ENCODE measurements at places on chromosomes 5 and 9.
A peak's percentile ranks its signal among the peaks of the same experiment; 100 is the strongest.

GRCh38 chr5:41083306-41083705, 12.2 kb upstream of the MROH2B start:
- no peak for DNase-seq

GRCh38 chr5:142614054-142614453, 71.8 kb downstream of the FGF1 start:
- no peak for DNase-seq

DNA sequence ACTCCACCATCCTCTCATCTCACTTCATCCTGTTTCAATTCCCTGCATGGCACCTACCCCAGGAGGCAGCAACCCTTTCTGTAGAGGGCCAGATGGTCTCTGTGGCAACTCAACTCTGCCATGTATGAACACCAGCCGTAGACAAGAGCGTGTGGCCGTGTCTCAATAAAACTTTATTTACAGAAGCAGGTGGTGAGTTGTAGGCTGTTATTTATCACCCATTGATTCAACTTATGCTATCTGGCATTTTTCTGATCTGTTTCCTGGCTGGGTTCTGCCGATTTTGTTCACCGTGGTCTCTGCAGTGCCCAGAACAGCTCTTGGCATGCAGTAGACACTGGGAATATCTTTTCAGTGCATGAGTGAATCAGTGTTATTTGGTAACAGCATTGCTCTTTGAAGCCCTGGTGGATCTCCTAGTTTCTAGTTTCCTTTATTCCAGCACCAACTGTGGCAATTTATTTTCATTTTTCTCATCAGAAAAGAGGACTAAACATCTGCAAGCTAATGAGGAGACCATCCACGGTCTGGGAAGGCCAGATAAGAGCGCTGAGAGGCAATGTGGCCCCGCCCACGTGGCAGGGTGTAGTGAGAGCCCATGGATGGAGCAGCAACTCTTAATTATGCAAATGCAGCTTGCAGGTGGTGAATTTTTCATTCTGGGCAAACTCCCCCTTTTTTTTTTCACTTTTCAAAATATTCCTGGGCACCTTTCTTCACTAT, 77.9 kb downstream of the CTSL start:
- DNase-seq: no peak

- no peak for DNase-seq
Measured at GRCh38 chr9:116368680-116369079, 215.1 kb downstream of the PAPPA start.

- no peak for DNase-seq
Measured at GRCh38 chr5:157592594-157592993, 17.0 kb upstream of the ADAM19 start.

- no peak for DNase-seq
Measured at GRCh38 chr9:28136113-28136512, 562.8 kb upstream of the C9orf72 start.

- DNase-seq: peak; percentile 38
Measured at GRCh38 chr5:43555895-43556606, 826 bp downstream of the PAIP1 start.

GRCh38 chr5:153147891-153148623, 342.4 kb upstream of the GRIA1 start:
- no peak for DNase-seq

DNA sequence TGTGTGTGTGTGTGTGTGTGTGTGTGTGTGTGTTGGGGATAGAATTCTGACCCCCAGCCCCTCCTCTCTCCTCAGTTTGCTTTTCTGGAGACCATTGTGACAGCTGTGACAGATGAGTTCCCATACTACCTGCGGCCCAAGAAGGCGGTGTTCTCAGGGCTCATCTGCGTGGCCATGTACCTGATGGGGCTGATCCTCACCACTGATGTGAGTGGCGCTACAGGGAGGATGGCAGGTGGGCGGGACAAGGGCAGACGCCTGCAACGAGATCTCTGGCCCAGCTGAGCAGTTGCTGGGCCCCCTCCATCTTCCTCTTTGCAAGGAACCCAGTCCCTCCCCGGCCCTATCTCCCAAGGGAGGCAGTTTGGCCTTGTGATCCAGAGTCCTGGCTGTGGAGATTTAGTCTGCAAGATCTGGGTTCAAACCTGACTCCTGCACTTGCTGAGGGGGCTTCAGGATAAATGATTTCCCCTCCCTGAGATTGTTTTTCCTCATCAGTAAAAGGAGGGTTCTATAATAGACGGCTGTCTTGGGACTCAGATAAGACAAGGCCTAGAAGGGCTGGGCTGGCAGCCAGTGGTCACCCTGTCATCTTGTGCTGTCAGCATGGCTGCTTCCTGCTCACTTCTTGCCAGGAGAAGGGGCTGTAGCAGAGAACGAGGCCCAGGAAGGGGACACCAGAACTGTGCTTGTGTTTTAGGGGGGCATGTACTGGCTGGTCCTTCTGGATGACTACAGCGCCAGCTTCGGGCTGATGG, 14.1 kb downstream of the SLC6A7 start:
- no peak for DNase-seq

GRCh38 chr9:124658165-124659017, 112.7 kb downstream of the NR6A1 start:
- DNase-seq: peak; percentile 71

DNA sequence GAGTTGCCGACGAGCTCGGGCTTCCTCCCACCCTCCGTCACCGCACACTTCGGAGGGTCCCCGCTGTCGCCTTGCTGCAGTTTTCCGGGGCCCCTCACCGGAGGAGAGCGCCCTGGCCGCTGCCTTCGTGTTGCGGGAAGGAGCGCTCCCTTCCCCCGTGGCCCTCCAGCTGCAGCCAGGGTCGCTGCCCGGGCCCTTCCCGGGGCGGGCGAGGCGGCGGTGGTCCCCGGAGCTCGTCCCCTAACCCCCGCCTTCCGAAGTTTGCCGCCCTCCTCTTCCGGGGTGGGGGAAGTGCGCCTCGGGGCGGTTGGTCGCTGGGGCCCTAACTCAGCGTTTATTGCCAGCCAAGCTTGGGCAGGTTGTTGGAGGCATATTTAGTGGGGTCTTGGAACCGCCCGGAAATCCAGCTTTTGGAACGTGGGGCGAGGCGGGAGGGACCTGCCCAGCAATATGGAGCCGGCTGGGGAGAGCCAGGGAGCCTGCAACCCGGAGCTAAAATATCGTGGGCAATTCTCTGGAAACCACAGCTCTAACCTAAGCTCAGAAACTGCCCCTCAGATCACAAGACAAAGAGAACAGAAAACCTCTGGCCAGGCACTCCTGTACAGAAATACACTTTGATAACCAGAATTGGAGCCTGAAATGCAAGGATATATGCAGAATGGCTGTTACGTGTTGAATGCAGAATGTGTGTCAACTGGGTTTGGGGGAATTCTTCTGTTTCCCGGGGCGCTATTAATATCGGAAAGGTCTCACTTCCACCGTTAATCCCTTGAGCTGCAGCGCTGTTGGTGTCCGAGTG, 890 bp downstream of the PIK3R1 start:
- DNase-seq: no peak

- no peak for DNase-seq
Measured at GRCh38 chr5:140977003-140977402, 10.7 kb downstream of the PCDHAC2 start.

- DNase-seq: no peak
Measured at GRCh38 chr9:28004900-28005299, 431.6 kb upstream of the C9orf72 start.

- DNase-seq: no peak
Measured at GRCh38 chr5:127602481-127602880, 46.4 kb upstream of the CTXN3 start.

GRCh38 chr5:111486055-111486454, 26.3 kb downstream of the STARD4 start:
- no peak for DNase-seq

DNA sequence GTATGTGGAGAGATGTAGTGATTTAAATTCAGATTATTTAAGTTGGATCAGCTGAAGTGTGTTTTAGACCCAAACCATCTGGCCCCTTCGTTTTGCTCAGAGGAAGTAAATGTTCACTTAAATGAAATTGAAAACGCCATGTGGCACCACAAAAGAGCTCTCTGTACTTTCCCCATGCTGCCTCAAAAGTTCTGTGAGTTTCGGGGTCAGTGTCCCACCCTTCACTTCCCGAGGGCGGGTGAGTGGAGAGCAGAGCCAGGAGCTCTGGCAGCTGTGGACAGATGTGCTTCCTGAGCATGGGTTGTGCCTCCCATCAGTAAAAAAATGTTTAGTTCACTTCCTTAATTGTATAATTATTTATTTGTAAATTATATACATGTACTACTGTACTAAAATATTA, 48.4 kb downstream of the PSD2 start:
- DNase-seq: no peak

- no peak for DNase-seq
Measured at GRCh38 chr5:61620699-61621182, 288.7 kb downstream of the ZSWIM6 start.

GRCh38 chr5:89045216-89045615, 162.2 kb upstream of the MEF2C start:
- DNase-seq: no peak

DNA sequence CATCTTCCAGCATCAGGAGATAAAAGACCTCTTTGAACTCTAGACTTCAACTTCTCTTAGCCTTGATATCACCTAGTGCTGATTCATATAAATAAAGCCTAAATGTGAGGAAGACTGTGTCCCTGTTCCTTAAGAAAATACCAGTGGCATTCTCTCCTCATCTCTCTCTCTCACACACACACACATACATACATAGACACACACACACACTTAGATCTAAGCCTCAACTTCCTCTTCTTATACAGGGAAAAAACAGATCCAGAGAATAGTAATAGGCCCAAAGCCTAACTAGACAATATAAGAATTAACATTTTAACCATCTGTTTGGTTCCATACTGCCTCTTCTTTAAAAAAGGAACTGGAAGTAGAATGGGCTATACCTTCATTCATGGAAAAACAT, 195.3 kb upstream of the NR4A3 start:
- no peak for DNase-seq

GRCh38 chr9:129141066-129142041, 30.1 kb downstream of the PTPA start:
- no peak for DNase-seq

DNA sequence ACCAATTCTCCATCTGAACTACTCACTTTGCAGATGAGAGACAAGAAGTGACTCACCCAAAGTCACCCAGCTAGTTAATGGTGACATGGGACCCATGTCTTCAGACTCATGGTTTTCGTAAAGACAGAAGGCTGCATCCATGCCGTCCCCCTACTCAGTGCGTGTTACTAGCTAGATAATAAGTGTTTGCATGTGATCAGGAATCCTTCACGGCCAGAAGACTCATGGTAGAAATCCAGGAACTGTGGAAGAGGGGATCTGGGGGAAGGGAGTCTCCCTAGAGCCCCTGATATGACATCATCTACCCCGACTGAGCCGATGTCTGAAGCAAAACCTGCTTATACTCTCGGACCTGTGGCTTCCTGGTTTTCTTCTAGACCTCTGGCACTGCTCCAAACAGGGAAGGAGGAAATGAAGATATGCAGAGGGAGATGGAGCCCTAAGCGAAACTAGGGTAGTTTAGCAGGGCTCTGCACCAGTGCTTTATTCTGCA, 3.3 kb downstream of the RNF183 start:
- no peak for DNase-seq

DNA sequence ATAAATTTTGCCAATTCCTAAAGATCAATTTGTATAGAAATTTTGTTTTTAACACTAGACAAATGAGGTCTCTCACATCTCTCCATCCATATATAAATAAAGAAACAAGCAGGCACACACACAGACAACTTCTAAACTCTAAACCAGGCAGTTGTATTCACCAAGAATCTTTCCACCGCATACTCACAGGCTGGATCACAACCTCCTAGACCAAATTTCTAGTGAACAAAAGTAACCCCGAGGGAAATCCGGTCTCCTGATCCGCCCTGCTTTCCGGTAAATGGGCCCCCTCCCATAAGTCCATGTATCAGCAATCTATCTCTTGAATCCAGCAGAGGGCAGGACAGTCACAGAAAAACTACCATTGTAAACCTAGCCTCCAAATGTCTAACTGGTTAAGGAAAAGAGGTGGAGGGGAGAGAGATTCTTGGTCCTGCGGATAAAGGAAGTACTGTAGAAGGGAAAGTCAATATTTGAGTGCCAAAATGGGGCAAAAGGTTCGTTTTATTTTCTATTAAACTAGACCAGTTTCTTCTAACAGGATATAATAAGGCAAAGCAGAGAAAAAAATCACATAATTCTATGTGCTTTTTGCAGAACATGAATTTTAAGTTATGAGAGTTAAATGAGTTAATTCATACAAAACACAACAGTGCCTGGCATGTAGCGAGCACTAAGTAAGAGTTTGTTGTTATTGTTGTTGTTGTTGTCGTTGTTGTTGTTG, 4.8 kb upstream of the SMU1 start:
- peak; percentile 79 for DNase-seq

GRCh38 chr5:131270809-131271208, 7.0 kb downstream of the CDC42SE2 start:
- no peak for DNase-seq

GRCh38 chr5:54317511-54318260, 7.3 kb upstream of the ARL15 start:
- no peak for DNase-seq

GRCh38 chr9:35962126-35962906, 4.4 kb upstream of the OR2S2 start:
- DNase-seq: no peak

DNA sequence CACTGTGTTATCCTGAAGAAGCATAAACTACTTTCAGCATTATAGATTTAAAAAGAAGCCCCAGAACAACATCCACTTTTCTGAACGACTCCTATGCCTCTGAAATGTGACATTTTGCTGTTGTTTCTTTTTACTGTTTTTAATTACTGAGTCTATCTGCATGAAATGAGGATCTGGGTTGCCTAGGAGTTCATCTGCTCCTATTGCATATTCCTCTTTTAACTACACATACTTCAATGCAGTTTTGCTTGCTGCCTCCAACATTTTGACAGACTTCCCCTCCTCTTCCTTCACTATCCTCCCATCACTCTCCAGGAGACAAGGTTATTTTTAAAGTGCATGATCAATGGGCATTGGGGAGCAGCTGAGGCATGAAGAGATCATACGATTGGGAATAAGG, 164.5 kb downstream of the TMC1 start:
- DNase-seq: no peak

DNA sequence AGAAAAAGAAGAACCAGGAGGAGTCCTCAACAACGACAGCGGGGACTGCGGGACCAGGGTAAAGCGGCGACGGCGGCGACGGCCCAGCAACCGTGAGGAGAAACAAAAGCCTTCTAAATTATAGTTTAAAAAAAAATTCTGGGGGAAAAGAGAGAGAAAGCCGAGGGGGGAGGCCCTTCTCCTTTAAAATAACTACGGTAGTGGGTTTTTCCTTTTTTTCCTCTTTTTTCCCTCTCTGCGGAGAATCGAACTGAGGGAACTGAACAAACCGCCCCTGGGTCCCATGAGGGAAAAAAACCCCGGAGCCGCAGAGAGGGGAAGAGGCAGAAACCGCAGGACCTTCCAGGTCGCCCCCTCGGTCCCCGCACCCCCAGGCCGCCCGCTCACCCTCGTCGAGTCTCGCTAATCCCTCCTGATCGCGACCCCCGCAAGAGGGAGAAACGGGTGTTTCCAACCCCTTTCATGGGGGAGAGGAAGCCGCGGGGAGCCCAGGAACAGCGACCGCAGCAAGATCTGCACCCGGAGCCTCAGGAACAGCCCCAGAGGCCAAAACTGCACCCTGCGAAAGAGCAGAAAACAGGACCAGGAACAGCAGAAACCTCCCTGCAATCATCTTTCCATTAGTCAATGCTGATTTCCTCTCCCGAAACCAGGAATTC, 453 bp downstream of the CPEB4 start:
- DNase-seq: no peak

GRCh38 chr5:2656206-2656605, 95.3 kb downstream of the IRX2 start:
- DNase-seq: no peak

GRCh38 chr5:6819521-6819920, 106.3 kb downstream of the TENT4A start:
- DNase-seq: no peak

- no peak for DNase-seq
Measured at GRCh38 chr9:128714586-128715435, 9.1 kb downstream of the ZDHHC12 start.

Data from NCI-H1930 (cell line).